ENCODE measurements at places on chromosomes 16 and 17.

- DNase-seq = no peak
Observed at GRCh38 chr17:82703935-82704865, 5.7 kb upstream of the RAB40B start.

GRCh38 chr16:54242199-54242598 lies 44.4 kb downstream of the IRX3 start:
- DNase-seq = no peak

DNA sequence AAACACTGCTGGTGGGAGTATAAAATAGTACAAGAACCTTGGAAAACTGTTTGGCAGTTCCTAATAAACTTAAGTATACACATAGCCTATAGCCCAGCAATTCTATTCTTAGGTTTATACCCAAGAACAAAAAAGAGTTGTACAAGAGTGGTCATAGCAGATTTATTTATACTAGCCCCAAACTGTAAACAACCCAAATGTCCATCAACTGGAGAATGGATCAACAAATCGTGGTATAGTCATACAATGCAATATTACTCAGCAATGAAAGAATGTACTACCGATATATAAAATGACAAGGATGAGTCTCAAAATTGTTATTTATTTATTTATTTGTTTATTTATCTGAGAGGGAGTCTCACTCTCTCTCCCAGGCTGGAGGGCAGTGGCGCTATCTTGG lies 23.1 kb downstream of the GNGT2 start:
- no peak for DNase-seq

DNA sequence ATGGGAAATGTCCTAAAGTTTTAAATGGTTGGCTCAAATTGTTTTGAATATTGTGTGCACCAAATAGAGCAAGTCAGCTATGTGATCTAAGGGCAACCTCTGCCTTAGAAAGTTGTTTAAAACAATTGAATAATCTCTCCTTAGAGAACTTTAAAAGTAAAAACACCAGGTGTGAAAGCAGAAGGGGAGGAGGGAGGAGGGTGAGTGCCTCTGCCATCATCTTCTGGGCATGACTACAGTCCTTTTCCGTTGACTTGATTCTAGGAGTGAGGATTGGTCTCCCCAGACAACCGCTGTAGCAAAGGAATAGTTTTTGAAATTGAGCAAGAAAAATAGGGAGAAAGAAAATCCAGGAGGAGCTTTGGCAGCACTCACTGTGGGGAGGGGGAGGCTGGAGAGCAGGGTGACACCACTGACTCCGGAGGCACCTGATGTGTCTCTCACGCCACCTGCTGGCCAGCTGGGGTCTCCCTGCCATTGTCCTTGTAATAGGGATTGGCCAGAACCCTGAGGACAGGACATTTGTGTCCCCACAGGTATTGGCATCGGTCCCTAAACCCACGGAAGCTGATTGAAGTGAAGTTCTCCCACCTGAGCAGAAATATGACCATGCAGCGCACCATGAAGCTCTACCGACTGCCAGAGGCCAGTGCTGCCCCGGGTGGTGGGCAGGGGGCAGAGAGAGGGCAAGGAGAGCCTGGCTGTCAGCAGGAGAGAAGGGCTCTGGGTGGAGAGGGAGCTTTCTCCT lies 33.3 kb downstream of the PLCD3 start:
- peak; percentile 85 for DNase-seq

DNA sequence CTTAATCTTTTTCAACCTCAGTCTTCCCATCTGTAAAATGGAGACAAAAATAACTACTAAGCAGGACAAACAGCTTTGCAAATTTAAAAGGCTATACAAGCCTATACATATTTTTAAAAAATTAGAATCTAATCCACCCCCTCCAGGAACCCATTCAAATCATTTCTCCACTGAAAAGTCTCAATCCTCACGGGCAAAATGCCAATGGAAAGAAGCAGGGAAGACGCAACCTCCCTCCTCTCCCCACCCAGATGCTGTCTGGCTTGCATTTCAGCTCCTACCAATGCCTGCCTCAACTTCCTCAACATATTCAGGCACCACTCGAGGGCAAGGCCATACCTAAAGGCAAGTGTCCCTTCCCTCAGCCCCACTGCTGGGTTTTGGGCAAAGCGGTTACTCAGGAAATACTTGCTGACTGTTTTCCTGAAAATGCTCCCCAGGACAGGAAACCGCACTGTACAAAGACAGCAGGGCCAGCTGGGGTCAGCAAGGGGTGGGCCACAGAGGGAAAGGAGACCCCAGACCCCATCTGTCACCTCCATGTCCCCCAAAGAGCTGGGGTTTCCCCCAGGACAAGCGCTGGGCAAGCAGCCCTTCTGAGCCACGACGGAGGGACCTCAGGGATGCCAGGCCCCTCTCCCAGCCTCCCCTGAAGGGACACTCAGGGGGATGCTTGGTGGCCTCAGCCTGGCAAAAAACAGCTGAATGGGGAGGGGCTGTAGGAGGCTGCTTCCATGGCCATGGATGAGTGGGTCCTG lies 47.7 kb upstream of the DOC2B start:
- DNase-seq = no peak

- no peak for DNase-seq
Observed at GRCh38 chr16:3599922-3600321, 11.5 kb downstream of the SLX4 start.

- DNase-seq = no peak
Observed at GRCh38 chr17:59751955-59752413, 44.5 kb downstream of the VMP1 start.

DNA sequence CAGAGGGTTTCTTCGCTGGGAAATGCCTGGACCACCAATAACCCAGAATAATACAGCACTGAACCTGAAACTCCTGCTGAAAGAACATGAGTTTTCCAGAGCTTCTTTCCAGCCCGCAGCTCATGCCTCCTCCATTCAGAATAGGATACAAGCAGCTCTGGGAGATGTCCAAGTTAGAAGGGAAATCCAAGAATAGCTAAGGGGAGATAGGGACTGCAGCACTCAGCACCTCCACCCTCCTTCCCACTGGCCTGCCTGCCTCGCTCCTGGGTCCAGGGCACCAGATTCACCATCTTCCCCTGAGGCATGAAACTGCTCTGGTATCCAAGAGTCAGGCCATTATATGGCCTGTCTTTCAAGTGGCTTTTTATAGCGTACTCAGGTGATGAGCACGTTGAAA lies 4.1 kb downstream of the KRT31 start:
- DNase-seq = no peak

DNA sequence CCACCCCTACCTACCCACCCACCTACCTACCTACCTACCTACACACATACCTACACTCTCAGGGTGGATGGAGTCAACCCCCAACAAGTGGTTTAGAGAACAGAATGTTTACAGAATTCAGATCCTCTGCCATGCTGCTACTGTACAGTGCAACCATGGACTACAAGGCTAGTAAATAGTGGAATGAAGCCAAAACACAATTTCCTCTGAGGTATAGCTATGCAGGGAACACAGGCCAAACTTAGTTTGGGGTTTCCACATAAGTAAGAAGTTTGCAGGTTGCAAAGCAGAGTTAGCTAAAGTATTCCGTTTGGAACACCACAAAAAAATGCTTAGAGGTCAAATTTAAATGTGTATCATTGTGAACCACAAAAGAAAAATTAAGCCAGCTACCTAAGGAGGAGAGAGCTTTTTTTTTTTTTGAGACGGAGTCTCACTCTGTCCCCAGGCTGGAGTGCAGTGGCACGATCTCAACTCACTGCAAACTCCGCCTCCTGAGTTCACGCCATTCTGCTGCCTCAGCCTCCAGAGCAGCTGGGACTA lies 2.7 kb upstream of the AP1G1 start:
- peak; percentile 40 for DNase-seq

Measured in CD8-positive, alpha-beta T cell (primary cell).